Omental fat pad (tissue), 4 donors: ENCODE measurements at places on chromosomes 5 and 9. TPM values are rescaled to one million over a fixed set of nuclear protein-coding genes. Genes with fewer than 3 reads are reported as not detected.

DNA sequence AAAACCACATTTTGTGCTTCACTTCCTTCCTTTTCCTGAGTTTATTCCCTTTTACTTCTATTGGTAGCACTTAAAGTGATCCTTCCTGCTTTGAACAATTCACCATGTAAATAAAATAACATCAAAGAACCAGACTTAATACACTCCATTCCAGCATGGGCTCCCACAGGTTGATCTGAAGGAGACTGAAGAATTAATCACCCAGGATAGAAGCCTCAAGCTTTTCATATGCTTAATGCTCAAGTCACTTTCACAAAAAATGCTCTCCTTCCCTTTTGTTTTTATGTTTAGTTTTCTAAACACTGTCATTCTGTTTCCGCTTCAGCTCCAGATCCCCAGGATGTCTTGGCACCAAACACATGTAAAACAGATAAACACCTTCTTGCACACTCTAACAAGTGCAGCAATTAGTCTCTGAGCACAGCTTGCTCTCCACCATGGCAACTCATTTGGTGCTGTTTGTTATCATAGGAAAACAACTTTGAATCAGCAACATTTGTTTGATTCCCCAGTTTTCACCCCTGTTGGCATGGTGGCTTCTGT lies 37.0 kb downstream of the DMRTA1 start:
- DNase-seq = no peak

GRCh38 chr5:10109299-10109698 lies 140.4 kb downstream of the ATPSCKMT start:
- no peak for DNase-seq

Gene GPR21
- total RNA-seq = not detected

GRCh38 chr9:12271421-12271891 lies 421.7 kb upstream of the TYRP1 start:
- no peak for DNase-seq

- no peak for DNase-seq
These were observed 31.5 kb downstream of the NIPAL4 start for GRCh38 chr5:157491471-157491995.

DNA sequence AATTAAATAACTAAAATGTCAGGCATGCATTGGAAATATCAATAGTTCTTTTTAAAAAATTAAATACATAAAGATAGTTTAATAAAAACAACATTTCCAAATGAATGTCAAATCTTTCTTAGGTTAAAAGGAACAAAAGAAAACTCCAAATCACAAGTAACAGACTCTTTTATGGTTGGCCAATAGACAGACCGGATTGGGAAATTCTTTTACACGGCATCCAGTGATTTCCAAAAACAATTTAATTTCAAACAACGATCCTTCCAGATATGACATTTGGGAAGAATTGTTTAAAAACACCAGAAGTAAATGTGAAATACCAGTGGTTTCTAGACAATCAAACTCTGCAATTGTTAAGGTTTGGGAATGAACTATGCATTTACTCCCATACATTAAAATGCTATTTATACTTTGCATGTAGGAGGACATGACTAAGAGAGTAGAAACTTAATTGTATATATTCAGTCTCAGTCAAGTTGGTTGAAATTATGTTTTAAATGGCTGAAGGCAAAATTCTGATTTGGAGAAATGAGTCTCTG lies 32.8 kb downstream of the ZNF474 start:
- DNase-seq = no peak

DNA sequence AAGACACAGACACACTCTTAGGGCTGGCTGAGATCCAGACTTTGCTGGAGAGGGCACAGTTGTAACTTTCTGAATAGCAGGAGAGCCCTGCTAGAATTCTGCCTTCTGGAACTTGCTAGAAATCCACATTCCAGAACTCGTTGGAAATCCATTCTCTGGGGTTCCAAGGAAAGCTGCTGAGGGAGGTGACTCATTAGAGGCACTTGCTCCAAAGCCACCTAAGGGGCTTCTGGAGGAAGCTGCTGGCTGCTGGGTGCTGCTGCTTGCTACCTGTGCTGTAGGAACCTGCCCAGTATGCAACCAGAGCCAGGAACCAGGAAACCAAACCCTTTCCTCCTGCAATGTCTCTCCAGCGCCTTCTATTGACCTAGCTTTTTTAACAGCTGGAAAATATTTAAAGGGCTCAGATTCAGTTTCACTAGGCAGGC lies 4.1 kb upstream of the TLE4 start:
- DNase-seq = no peak

- no peak for DNase-seq
These were observed 12.0 kb upstream of the DNAH5 start for GRCh38 chr5:13956471-13956870.

Gene SPINK1
- not detected for total RNA-seq

Gene IRF1
- 131 TPM for total RNA-seq

DNA sequence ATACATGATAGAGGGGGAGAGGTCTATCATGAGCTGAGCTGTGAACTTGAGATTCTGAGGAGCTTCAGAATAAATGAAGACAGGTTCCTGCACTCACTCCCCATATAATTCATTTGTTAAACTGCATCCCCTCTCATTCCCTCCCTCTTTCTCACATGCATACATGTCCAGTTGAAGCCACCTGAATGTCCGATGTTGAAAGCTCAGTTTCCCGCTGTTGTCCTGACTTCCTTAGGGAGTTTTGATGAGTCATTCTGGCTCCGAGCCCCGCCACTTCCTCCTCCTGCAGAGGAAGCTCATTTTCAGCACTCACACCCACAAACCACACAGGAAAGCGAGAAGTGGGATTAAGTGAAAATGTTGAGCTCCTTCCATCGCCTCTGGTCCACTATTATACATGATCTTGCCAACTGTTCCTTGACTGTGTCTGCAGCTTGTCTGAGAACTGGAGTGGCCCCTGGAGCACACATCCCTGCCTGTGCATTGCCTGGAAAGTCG lies 121.2 kb downstream of the CEMIP2 start:
- DNase-seq = peak; percentile 51

GRCh38 chr9:5982317-5982716 lies 33.1 kb downstream of the RANBP6 start:
- no peak for DNase-seq

Gene PCDHB2
- total RNA-seq = 4.9 TPM

Gene GMCL2
- total RNA-seq = not detected

Gene SLC25A2
- not detected for total RNA-seq

GRCh38 chr9:70290626-70291025 lies 31.8 kb downstream of the SMC5 start:
- no peak for DNase-seq

Gene IFNA5
- total RNA-seq = not detected

Gene SLC6A19
- not detected for total RNA-seq

DNA sequence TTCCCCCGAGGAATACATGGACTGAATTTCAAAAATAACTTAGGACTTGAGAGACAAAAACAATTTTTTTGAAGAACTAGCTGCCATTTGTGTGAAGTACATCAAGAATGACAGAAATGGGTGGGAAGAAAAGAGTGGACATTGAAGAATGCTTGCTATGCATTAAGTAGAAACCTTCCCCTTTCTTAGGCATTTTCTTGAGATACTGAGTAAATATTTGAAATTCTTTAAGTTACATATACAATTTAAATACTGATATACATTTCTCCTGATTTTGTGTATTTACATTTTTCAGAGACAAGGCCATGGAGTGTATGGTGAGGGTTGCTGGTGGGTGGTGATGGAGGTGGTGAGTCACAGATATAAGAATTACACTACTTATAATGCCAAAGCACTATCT lies 319.3 kb upstream of the ADAMTSL1 start:
- DNase-seq = no peak

- DNase-seq = no peak
These were observed 608 bp downstream of the ENTR1 start for GRCh38 chr9:136409557-136410455.
